ENCODE measurements at places on chromosomes 12 and 14.

- DNase-seq: no peak
These were observed 185.7 kb downstream of the DAD1 start for GRCh38 chr14:22403296-22403695.

- DNase-seq: no peak
These were observed 60.8 kb upstream of the SLC38A4 start for GRCh38 chr12:46886541-46887041.

DNA sequence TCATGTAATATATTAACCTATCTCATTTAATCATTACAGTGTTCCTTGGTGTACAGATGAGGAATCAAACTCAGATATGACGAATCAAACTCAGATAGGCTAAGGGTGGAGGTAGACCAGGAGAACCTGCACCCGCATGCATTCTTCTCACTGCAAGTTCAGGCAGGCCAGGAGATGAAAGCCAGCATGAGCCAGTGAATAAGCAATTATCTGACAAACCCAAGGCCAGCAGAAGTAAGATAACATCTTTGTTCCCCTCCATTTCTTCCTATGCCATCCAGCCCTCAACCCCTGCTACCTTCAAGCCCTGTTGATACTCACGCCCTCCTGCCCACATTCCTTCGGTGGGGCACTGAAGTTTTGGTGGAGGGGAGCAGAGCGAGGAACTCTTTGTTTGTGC lies 152.2 kb downstream of the ETV6 start:
- no peak for DNase-seq

DNA sequence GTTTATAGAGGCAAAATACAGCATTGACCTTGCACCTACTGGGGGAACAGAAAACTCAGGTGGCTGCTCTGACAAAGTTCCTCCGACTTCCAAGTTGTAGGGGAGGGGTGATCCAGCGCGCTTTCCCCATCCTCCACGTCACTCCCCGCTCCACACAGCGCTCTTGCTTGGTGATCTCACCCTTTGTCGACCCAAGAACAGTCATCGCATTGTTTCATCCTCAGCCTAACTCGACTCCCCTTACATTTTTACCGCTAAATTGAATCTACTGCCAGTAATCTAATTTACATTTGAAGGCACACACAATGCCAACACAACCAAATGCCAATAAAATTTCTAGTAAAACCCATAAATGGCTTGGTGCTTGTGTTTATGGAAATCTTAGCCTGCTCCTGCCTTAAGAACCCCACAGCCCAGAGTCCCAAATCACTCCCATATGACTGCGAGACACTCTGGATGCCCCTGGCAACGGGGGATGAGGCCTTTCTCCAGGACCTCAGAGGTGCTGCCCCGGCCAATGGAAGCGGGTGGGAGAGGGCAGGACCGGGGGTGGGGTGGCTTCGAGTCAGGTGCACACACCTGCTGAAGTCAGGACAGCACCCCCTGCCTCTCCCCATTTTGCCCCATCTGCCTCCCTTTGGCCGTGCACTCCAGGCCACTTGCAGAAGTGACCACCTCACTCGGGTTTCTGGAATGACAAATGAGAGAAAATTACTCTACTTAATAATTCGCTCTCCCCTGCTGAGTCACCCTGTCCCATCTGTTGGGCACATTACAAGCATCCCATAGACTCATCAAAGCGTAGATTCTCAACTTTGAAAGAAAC lies 98.2 kb upstream of the GSC start:
- no peak for DNase-seq

- no peak for DNase-seq
These were observed 2.9 kb upstream of the PPP4R4 start for GRCh38 chr14:94171208-94171607.

- DNase-seq: no peak
These were observed 197.8 kb upstream of the KITLG start for GRCh38 chr12:88778064-88778463.

GRCh38 chr12:51818566-51819300 lies 29.8 kb downstream of the FIGNL2 start:
- DNase-seq: no peak

- no peak for DNase-seq
These were observed 509.2 kb downstream of the FLRT2 start for GRCh38 chr14:86039176-86039575.

- no peak for DNase-seq
These were observed 96.7 kb downstream of the CCER1 start for GRCh38 chr12:90858252-90858651.

- no peak for DNase-seq
These were observed 234.5 kb upstream of the SSTR1 start for GRCh38 chr14:37972941-37973887.

GRCh38 chr12:25942709-25943108 lies 15.8 kb upstream of the RASSF8 start:
- no peak for DNase-seq

DNA sequence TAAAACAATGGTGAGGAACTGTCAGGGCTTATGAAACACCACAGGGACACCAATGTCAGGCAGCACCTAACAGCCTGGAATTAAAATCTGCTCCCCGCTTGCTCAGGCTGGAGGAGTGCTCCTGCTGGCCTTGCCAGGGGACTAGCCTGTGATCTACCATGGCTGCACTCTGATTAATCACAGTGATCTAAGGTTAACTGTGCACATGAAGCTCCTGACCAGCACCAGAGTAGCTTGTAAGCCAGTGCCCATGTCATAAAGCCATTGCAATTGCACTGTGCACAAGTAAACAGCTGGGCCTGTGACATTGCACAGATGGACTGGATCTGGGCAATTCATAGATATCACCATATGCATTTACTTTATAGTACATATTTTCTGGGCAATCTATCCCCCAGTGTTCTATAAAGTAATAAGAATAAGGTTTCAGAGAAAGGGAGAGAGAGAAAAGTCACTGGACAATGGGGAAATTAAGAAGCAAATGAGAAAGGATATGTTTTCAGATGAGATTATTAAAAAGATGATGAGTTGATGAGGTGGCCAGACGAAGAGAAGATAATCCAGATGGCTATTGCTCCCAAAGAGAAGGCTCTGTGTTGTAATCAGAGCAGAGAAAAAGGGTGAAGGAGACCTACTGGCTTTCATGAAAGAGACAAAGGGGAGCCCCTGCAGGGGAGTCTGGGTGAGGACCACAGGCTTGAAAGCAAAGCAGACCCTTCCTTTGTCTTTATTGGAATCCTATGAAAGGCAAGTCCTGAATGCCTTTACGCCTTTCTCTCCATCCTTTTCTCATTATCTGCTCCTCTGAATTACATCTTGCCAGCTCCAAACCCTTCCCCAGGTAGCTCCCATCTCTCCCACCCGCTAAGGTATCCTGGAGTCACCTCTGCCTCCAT lies 145.8 kb downstream of the SLC38A6 start:
- no peak for DNase-seq

GRCh38 chr12:104708891-104709290 lies 249.2 kb downstream of the SLC41A2 start:
- DNase-seq: no peak

GRCh38 chr14:63952933-63953437 lies 100.2 kb downstream of the SYNE2 start:
- no peak for DNase-seq

- DNase-seq: no peak
These were observed 429.4 kb downstream of the PCNX1 start for GRCh38 chr14:71336489-71337192.

DNA sequence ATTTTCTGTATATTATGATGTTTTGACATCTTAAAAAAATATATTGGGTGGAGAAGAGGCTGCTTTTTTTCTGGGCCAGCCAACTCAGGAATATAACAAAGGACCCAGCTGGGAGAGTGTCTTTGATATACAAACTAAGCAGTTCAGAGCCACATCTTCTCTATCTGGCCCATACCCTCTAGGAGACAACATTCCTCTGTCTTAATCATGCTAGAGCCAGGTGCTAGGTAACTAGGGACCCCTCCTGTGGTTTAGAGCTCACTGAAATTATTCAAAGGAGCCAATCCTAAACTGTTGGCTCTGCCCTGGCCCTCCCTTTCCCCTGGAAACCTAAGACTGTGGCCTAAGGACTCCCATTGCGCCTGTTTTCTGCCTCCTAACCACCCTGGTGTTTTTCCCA lies 193.1 kb upstream of the DIO2 start:
- no peak for DNase-seq

- DNase-seq: no peak
These were observed 20.4 kb downstream of the CLMN start for GRCh38 chr14:95299271-95299670.

DNA sequence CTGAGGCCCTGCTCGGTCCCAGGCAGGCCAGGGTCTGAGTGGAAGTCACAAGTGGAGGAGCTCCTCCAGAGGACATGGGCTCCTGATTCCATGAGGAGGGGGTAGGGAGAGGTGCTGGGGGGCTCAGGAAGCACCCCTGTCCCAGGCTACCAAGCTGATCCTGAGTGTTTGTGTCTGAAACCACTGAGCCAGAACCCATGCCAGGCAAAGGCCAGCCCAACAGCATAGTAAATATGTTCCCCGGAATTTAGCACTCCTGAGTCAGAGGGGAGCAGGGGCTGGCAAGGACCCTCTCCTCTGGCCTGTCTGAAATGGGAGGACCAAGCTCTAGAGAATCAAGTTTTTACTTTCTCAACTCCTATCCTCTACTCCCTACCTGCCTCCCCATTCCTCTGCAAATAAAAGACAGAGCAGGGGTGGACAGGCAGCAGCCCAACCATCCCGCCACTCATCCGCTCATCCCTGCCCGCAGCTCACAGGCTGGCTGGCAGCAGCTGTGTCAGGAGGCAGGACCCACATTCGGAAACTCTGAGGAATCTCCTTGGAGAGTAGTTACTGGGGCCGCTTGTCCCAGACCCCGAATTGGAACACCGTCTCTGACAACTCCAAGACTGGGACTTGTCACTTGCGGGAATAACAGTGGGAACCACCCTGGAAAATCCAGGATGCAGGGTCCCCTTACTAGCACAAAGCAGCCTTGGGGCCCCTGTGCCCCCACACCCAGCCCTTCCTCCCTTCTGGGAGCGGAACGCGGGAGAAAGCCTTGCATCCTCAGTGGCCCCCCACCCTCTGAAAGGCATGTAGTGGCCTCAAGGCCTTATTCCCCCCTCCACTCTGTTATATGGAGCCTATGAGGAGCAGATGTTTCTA lies 102.5 kb downstream of the ZFP36L1 start:
- no peak for DNase-seq

DNA sequence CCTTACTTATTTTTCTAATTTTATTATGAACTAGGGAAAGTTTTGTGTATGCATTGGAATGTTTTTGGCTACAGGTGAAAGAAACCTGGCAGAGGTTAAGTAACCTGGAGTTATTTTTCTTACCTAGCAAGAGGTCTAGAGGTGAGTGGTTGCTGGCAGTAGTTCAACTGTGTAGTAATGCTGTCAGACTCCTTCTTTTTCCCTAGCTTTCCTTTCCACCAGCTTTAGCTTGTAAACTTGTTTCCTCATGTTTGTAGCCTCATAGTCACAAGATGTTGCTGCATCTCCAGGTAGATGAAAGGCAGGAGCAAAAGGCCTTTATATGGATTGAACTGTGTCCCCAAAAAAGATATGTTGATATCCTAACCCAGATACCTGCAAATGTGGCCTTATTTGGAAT lies 105.1 kb upstream of the AMIGO2 start:
- no peak for DNase-seq

- no peak for DNase-seq
These were observed 1.5 kb downstream of the SAMD15 start for GRCh38 chr14:77378701-77379100.

DNA sequence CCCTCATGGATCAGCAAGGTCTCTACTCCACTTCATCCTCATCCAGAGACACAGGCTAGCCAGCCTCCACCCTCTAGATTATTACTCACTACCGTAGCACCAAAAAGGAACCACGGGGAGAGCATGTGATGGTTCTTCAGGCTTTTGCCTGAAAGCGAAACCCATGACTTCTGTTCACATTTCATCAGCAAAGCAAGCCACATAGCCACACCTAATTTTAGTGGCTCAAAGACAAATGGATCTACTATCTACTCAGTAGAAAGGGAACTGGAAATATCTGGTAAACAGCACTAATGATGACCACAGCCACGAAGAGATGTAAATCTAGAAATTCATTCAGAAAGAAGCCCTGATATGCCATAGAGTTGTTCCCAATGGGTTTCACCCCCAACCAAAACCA lies 51.4 kb downstream of the VCPKMT start:
- DNase-seq: peak; percentile 83

DNA sequence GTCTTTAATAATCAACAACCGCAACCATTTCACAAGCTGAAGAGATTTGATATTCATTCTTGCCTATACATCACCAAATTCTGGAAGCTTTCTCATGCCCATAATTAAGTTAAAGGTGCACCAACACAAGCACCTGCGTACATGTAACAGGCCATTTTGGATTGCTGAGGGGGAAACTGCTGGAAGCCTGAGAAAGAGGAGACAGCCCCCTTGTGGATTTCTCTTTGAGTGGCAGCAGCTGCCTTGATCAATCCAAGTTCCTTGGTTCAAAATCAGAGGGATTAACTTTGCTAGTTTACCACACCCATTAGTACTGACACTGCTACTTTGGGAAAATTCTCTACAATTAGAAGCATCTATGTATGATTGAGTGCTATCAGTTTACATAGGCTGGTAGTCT lies 321.1 kb downstream of the NOVA1 start:
- DNase-seq: no peak

DNA sequence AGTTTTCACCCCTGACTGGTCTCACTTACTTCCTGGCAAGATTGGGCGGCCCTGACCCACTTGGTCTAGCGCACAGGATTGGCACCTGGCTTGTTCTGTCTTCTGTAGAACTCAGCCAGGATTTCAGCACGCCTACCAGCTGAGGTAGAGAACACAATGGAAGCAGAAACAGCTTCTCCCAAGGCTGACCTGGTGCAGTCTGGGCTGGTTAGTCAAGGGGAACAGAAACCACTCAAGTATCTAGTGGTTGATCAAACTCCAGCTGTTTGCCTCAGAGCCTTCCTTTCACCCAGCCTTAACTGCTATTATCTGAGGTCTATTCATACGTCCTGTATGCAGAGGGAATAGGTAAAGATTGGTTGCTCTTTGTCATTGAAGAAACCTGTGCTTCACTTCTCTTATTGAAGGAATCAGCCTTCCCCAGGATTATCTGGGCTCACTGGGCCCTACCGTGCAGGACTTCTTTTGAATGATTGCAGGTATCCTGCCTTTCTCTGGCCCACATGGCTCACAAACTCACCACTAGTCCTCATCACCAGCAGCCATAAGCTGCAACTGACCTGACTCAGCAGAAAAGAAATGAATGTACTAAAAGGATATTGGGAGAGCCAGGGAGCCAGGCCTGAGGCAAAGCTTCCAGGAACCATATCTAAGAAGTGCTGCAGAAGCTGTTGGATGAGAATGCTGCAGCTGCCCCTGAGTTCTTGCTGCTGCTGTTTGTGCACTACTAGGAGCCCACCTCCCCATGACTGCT lies 2.5 kb upstream of the PLEKHD1 start:
- peak; percentile 85 for DNase-seq

DNA sequence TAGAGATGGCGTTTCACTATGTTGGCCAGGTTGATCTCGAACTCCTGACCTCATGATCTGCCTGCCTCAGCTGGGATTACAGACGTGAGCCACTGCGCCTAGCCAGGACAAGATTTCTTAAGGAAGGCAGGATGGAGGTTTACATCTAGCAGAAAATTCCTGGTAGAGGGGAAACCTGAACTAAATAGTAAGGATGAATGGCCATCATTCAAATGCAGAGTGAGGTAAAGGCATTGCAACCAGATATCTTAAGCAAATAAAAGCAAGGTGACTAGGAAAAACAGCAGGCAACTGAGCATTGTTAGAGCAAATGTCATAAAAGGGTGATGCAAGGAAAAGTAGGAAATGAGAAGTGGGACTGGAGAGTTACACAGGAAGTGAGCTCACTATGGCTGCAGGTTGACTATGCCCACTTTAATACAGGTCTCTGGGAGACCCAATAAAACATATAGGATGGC lies 133.0 kb downstream of the SOX5 start:
- DNase-seq: no peak

All from GM20000 (cell line).